Renal cortex interstitium (tissue), 15 donors: ENCODE measurements at places on chromosomes 5 and 9.

DNA sequence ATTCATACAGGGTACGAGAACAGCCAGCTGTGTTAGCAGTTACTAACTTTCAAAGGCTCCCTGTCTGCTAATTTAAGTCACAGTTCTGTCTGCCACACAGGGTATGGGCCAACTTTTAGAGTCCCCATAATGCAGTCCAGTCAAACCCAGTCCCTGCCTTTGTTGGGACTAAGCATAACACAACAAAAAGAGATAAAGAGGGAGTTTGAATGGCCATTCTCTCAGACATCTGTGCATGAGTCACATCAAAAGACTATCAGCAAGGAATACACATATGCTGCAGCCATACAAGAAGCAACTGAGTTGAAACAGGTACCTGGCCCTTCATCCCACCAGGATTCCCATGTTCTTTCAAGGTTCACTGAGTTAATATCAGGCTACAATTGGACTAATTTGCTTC is 744.5 kb upstream of the C9orf72 start:
- DNase-seq = no peak

GRCh38 chr5:53962306-53962705 is 348.1 kb downstream of the ARL15 start:
- DNase-seq = no peak

GRCh38 chr9:20848490-20848889 is 164.4 kb downstream of the FOCAD start:
- DNase-seq = no peak

GRCh38 chr9:100087218-100087617 is 11.6 kb downstream of the ERP44 start:
- DNase-seq = no peak

DNA sequence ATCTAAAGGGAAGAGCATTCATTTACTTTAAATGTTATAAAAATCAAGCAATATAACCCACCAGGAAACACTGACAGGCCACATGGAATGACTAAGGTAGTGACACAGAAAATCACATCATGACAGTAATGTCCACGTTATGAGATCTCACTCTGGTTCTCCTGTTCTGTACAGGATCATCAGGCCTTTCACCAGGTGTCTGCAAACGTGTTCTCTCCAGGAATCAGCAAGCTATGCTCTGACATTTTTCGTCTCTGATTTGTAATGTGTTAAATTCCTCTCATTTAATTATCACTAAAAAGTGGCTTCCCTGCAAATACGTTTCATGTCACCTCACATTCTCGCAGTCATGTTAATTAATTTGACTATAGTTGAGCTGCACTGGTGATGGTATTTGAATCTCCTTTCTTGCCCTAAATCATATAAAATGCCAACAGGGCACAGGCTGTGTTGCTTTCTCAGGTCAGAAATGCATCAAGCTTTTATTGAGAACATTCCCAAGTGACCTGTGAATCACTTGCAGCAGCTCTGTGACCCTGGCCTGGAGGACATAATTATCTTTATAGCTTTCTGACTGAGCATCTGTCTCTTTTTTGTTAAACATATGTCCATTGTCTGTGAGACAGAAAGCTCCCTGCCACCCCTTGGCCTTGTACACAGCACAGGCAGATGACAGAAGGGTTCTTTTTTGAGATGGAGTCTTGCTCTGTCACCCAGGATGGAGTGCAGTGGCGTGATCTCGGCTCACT is 196.2 kb downstream of the DIRAS2 start:
- DNase-seq = no peak
